Astrocyte (in vitro differentiated cells and primary cell): ENCODE measurements at places on chromosomes 4 and X.

- no peak for DNase-seq
These were observed 127.5 kb upstream of the RADX start for GRCh38 chrX:106484233-106484632.

- no peak for DNase-seq
These were observed 1350.9 kb downstream of the ARAP2 start for GRCh38 chr4:34893382-34893781.

DNA sequence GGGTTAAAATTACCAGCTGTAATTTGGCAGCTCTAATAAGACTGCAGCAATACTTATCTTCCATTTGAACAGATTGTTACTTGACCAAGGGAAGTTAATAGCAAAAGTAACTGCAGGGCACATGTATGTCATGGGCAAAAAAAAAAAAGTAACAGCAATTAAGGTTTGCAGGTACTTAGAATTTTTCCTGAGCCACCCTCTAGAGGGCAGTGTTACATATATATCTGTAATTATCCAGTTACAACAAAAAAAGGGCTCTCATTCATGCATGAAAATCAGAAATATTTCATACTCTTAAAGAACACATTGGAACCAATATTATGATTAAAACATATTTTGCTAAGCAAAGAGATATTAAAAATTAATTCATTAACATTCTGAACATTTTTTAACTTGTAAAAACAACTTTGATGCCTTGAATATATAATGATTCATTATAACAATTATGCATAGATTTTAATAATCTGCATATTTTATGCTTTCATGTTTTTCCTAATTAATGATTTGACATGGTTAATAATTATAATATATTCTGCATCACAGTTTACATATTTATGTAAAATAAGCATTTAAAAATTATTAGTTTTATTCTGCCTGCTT, 25.1 kb downstream of the XIAP start:
- DNase-seq: peak; percentile 12

DNA sequence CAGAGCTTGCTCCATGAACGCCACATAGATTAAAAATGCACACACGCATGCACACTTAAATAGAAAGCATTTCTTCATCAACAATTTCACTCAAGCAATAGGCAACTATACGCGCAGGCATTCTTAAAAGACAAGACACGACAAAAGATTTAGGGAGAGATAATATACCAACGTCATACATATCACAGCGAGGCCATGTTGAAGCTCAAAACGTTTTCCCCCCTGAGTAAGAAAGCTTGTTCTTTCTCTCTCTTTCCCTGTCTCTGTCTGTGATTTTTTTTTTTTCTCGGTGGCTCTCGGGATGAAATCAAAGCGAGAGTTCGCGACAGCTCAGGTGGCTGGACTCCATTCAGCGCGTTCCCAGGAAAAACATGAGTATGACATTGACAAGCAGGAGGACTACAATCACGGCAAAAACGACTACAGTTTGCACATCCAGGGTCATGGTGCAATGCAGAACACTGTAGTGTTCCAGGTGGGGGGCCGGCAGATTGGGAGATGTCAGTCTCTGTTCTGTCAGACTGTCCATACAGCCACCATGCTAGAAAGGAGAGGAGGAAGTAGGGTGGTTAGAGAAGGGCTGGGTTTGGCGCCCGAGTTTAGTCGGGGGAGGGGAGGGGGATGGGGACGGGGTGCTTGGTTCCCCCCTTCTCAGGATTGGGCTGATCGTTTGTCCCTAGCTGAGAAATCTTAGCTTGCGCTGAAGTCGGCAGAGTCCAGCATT, 30.7 kb downstream of the ARHGEF9 start:
- DNase-seq: peak; percentile 18

GRCh38 chrX:134782796-134783195, 124.5 kb upstream of the PLAC1 start:
- DNase-seq: no peak

DNA sequence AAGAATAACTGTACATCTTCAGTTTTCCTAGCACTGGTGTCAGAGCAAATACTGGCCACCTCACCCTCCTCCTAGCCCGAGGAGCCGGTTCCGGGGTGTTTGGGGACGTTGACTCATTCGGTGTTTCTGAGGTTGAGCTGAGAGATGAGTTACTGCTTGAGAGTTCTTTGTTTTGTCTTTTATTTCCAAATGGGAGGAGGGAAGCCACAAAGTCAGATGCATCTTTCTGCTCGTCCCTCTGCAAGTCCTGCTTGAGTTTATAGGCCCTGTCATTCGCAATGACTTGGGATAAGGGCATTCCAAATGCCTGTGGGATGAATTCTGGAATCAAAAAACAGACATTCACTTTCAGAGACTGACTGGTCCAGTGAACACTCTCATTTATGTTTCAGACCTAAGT, 77.5 kb downstream of the HCCS start:
- peak; percentile 22 for DNase-seq
